ENCODE measurements at places on chromosomes 16 and 17.

- DNase-seq: no peak
These were observed 538 bp downstream of the TM4SF5 start for GRCh38 chr17:4772235-4772613.

DNA sequence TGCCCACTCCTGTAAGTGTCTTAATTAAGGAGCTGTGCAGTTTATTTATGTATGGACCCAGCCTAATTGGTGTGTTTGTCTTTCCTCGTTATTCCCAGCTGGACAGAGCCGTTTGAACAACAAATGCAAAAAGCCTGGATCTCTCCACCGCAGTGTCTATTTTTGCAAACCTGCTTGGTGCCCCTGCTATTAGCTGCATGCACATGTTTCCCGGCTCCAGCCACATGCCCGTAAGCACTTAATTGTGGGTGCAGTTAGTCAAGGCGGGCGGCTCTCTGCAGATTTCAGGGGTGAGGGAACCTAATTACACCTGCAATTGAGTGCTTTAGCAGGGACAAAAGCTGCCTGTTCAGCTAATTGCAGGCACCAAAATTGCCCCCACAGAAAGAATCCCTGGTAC, 74.0 kb upstream of the GSE1 start:
- DNase-seq: no peak

DNA sequence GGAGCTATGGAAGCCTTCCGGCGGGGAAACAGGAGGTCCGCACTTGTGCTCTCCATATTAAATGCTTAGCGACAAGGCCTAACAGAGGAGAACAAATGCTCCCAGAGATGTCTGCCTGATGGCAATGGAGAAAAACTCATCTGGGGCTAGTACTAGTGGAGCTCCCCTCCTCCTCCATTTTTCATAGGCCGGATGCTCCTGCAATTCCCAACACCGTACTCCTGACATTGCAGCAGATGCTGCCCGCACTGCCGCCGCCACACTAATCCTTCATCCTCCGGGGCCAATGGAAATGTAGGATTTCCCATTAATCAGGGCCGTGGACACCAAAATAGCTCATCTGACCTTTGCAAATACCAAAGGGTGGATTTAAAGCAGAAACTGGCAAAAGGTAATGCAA, 27.5 kb downstream of the TOM1L2 start:
- no peak for DNase-seq

DNA sequence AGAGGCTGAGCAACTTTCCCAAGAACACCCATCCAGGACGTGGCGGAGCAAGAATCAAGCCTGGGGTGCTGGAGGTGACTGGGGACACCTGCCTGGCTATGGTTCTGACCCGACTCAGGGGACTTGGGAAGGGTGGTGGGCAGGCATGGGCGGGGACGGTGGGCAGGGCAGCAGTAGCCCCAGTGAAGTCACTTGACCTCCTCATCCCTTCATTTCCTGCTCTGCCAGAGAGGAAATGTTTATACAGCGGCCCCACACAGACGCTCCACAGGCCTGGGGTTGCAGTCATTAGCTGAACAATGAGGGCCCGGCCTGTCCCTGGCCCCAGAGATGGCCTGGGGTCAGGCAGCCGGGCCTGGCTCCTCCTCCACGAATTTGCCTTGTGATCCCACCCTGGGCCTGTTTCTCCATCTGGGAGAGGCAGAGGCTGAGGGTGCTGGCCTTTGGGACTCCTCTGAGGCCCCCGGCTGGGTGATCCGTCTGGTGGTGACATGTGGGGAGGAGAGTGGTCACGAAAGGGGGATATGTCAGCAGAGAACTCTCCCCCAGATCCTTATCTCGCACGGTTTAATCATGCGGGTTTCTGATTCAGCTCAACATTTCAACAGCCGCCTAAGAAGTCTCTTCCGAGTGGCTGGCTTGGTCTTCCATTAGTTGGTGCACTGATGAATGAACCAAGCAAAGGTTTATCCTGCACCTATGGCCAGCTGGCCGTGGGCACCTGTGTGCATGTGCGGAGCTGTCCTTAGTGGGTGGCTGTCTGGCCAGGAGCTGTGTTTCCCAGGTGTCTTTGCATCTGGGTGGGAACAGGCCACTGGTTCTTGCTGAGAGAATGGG, 175.9 kb downstream of the IRF8 start:
- no peak for DNase-seq

DNA sequence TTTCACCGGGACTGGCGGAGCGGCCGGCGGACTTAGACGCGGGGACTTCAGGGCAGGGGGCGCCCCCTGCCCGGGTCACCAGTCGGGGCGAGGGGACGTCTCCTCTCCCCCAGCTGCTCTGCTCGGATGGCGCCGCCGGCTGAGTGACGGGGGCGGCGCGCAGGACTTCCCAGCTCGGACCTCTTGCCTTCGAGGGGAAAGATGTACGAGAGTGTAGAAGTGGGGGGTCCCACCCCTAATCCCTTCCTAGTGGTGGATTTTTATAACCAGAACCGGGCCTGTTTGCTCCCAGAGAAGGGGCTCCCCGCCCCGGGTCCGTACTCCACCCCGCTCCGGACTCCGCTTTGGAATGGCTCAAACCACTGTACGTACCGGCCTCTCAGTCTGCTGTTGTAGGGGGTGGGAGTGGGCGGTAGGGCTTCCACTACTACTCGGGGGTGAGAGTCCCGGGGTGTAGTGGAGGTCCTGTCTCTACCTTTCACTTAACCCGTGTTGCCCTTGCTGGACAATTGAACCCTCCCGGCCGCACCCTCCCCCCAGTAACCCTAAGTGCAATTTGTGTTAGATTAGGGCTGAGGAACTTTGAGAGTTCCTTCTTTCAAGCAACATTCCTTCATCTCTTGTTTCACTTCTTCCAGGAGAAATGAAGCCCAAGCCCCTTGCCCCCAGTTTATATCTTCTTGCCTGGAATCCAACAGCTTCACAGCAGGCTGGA, 21.9 kb downstream of the GJD3 start:
- DNase-seq: no peak

DNA sequence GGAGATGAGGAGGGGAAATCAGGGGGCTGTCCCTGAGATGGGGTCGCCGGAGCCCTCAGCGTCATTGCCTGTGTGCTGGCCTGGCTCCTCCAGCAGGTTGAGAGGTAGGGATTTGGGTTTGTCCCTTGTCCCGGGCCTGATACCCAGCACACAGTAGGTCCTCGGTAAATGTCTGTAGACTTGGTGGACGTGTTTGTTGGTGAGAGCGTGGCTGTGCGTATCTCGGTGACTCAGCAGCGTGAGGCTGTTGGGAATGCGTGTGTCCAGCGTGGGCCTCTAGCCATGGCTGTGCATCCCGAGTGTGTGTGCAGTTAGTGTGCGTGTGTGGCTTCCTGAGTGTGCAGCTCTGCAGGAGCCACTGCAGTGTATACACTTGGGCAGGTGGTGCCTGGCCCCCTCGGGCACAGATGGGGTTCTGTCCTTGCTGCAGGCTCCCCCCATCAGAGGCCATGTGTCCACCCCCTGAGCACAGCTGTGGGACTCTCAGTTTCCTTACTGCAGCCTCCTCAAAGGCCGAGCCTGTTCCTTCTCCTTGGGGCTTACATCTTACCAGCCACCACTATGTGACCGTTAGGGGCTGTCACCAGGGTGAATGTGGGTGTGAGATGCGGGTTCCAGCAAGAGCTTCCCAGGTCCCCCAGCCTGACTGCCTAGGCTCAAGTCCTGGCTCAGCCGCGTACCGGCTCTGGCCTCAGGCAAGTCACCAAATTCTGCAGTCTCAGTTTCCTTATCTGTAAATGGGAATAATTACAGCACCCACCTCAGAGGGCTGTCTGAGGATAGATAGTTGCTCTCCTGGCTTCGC, 5.7 kb downstream of the NECAB2 start:
- no peak for DNase-seq

GRCh38 chr17:47869114-47869513, 18.2 kb upstream of the SP6 start:
- DNase-seq: no peak

DNA sequence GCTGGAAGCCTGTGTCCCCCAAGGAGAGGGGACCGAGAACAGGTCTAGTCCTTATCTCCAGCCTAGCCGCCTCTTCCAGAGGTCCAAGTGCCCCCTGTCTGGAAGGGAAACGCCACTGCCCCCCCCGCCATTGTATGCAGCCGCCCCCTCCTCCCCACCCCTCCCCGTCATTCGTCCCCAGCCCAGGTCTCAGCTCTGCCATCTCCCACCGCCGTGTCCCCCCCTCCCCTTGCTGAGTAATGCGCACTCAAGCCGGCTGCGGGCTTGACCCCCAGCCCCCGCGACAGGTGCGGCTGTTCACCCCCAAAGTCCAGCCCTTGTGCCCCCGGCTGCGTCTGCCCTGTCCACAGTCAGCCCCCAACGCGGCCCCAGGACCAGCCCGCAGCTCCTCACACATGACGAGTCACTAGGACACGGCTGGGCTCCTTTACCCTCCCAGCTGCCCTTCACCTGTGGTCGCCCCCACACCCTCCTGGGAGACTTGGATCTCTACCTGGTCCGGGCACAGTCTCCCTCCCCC, 622 bp downstream of the GPRC5B start:
- no peak for DNase-seq

DNA sequence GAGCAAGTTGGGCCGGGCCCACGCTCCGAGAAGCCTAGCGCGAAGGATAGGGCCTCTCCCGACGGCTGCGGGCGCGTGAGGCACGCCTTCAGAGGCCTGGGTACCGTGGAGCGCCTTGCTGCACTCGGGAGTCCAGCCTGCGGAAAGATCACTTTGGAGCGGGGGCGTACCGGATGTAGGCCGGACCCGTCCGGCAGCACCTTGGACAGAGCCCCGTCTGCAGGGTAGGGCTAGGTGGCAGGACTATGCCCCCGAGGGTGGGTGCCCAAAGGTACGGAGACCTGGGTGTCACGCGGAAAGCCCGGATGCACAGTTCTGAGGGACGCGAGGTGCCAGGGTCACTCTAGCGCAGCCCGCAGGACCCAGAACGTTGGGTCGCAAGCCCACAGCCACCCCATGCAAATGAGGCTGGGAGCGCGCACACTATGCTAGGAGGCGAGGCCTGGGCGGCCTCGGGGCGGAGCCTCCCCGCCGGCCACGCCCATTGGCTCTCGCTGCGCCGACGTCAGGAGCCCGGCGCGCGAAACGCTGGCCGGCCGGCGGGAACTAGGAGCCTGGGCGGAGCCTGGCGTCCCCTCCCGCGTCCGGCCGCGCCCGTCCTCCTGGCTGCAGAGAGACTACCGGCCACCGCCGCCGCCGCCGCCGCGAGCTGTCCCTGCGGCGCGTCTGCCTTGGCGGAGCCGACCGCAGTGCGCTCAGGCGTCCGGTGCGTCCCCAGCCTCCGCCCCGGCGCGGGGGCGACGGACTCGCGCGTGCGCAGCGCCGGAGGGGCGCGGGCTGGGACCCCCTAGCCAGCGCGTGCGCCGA, at the start of gene PAQR4:
PAQR4 (plus strand) TSS at position 611 of the 807 bp plus-strand sequence. CDS start 327 bp downstream, outside the sequence.
- DNase-seq: peak; percentile 95

DNA sequence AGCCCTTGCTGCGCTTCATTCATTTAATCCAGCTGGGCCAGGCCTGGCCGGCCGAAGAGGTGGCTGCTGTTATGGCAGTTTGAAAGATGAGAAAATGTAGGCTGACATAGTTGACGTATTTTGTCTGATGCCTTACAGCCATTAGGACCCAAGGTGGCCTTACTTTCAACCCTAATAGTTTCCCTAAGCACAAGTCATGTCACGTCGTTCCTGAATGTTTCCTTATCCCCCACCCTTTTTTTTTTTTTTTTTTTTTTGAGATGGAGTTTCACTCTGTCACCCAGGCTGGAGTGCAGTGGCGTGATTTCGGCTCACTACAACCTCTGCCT, 307 bp upstream of the GOT2 start:
- DNase-seq: no peak

GRCh38 chr16:62021161-62021581, 15.1 kb downstream of the CDH8 start:
- DNase-seq: no peak

DNA sequence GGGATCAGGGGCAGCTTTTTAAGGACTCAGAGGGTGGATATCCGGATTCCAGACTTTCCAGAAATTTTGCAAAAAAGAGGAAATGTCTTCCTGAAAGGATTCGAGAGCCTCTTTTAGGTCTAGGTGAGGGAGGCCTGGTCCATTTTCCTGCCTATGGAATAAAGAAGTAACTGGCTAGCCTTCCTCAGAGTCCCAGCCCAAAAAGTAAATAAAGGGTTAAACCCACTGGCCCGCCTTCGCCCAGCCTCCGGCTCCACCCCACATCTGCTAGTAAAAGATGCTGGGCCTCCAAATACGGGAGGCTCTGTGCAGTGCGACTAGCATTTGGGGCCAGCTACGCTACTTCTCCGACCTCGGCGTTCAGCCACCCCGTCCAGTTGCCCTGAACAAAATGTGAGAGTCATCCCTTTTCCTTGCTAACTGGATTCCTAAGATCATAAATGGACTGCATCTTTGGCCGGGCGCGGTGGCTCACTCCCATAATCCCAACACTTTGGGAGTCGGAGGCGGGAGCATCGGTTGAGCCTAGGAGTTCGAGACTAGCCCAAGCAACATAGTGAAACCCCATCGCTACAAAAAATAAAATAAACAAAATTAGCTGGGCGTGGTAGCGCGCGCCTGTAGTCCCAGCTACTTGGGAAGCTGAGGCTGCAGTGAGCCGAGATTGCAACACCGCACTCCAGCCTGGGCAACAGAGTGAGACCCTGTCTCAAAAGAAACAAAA, 824 bp upstream of the MPP2 start:
- DNase-seq: peak; percentile 55

- DNase-seq: no peak
These were observed 908 bp downstream of the CALB2 start for GRCh38 chr16:71359431-71359830.
